ENCODE measurements at places on chromosomes 11 and 22.

- no peak for DNase-seq
Measured at GRCh38 chr11:43327987-43328386, 16.2 kb downstream of the API5 start.

DNA sequence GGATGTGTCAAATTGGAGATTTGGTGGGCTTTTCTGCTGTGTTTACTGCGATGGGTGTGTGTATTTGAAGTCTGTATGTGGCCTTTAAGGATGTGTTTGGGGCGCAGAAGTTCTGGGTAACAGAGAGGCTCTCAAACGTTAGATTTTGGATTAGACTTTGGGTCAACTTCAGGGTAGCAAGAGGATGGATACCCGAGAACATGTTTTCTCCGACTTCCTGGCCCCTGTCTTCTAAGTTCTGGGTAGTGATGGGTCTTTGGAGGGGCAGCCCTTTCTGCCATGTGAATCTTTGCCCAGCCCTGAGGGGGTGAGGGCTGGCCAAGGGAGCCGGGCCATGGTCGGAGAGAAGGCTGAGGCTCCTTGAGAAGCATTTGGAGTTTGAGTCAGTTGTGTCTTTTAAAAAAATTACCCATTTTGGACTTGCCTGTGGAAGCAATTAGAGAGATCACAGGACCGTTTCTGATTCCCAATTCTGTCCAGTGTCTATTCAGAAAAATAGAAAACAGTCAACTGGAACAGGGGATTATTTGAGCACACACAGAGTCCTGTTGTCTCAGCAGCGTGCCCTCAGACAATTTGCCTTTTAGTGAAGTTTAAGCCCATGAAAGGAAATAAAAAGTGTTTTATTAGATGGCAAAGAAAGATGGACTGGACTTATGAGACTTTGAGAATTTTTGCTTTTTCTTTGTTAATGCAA lies 114.4 kb downstream of the PTPRJ start:
- DNase-seq: no peak

- no peak for DNase-seq
Measured at GRCh38 chr11:71933141-71933933, 4.5 kb downstream of the RNF121 start.

- peak; percentile 32 for DNase-seq
Measured at GRCh38 chr22:24106385-24107381, 74.6 kb upstream of the SUSD2 start.

GRCh38 chr22:22558972-22559603 lies at the start of gene PRAME:
Gene PRAME, minus strand, starts transcription at chr22:22559265. Its CDS starts 2,433 bp downstream, at chr22:22556832.
- DNase-seq: peak; percentile 63

GRCh38 chr11:66974724-66975404 lies at the start of gene C11orf86:
Gene C11orf86, plus strand, starts transcription at chr11:66975304. Its CDS starts 59 bp downstream, at chr11:66975363.
- DNase-seq: no peak

DNA sequence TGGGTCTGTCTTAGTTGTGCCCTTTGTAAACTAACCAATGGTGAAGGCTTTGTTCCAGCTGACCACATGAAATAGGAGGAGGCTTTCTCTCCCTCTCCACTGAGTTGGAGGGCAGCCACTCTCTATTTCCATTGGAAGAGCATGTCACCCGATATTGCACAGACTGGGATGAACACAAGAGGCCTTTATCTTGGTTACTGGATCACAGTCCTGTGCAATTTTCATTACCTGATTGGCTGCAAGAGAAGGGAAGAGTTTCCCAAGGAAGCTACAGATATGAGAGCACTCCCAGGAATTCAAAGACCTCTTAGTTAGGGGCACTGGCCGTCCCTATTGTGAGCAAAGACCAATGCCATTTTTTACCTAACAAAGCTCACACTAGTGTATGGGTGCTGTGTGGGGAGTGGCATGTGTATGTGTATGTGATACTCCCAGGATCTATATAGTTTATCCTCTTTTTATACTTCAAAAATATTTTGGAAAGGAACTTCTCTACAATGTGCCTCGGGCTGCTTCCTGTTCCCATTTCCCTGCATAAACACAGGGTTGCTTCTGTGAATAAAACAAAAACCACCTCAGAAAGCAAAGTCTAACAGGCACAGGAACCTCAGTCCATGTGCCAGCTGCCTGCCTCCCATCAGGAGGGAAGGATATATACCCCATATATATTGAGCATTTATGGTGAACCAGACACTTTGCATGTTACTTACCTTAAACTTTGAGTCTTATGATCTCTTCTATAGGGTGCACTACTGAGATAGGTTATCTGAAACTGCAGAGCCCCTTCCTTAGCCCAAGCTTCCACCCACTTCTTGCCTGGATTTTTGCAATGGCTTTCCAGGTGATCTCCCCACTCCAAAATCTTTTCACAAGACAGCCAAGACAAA lies 126.5 kb downstream of the RASSF10 start:
- DNase-seq: no peak

- DNase-seq: no peak
Measured at GRCh38 chr11:23543651-23544222, 683.5 kb upstream of the CCDC179 start.

- DNase-seq: no peak
Measured at GRCh38 chr11:108565653-108566052, 27.9 kb downstream of the EXPH5 start.

DNA sequence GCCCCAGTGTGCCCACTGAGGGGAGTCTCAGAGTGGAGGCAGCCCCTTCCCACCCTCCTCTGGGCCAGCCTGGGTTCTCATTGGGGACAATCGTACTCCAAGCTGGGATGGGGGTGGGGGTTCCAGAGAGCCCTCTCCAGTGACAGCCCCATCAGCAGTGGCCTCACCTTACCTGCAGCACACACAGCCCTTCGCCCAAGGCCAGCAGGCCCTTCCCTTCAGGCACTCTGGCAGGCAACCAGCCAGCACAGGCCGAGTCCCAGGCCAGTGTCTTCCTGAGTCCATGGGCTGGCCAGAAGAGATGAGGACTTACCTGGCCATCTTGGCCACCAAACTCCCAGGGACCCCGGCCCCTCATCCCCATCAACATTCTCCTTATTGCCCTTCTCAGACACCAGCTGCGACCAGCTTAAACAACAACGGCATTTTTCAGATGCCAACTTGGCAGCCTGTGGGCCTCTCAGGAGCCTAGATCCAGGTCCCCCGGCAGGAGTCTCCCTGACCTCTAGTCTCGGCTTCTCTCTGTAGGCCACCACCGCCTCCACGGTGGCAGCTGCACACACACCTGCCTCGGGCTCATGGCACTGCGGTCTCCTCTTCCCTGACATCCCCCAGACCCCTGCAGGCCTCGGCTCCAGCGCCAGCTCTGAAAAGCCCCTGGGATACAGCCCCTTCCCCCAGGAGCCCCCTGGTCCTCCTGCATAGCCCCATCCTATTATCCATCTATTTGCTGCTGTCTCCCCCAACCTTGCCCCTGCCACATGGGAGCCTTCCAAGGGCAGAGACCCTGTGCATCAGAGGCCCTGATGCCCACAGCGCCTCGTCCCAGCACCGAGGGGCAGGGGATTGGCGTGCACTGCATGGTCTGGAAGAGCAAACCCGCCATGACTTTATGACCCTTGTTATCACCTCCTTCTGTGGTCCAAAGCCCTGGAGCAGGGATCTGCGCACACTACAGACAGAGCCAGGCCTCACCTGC lies 111.2 kb upstream of the FGF3 start:
- no peak for DNase-seq

- DNase-seq: no peak
Measured at GRCh38 chr22:29517215-29517908, 36.2 kb downstream of the THOC5 start.

GRCh38 chr22:26503758-26504157 lies 8.5 kb downstream of the TFIP11 start:
- DNase-seq: no peak

GRCh38 chr11:86182976-86183584 lies 61.5 kb upstream of the EED start:
- peak; percentile 55 for DNase-seq

DNA sequence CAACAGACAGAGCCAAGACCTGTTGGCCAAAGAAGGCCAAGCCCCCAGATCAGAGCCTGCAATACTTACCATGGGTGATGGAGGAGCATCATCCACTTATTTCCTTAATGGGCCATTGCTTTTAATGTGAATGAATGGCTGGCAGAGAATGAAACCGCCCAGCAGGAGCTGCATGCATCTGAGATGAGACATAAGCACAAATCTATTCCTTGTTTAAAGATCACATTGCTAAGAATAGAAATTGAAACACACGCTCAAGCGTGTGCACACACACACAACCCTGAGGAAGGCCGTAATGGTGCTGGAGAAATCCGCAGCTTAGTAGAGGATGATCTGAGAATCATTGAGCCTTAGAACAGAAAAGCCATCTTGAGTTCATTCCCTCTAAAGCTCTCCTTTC lies 5.3 kb upstream of the RRAS2 start:
- DNase-seq: no peak

GRCh38 chr11:8948886-8949285 lies 6.1 kb upstream of the ASCL3 start:
- DNase-seq: no peak

GRCh38 chr11:15327786-15328231 lies 213.1 kb downstream of the INSC start:
- DNase-seq: peak; percentile 5

DNA sequence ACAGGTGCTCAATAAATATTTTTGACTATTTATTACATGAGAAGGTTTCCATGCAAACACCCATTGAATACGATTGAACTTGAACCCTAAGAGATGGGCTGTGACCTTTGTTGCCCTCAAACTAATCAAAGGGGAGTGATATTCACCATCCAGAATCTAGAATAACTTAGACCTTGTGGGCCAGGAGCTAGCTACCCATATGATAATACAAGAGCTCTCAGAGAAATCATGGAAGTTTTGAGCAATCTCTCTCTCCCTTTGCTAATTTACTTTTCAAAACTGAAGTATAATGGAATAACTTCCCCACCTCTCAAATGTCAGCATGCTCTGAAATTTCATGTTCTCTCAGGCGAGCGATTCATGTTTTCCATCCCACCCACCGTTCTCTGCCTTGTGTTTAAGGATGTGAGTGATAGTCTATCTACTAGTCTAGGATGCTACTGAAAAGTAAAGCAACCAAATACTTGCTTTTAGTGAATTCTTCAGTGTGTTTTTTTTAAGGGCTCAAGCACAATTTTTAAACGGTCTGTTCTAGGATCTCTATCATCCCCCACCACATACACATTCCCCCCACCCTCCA lies 33.3 kb downstream of the BARX2 start:
- DNase-seq: no peak

DNA sequence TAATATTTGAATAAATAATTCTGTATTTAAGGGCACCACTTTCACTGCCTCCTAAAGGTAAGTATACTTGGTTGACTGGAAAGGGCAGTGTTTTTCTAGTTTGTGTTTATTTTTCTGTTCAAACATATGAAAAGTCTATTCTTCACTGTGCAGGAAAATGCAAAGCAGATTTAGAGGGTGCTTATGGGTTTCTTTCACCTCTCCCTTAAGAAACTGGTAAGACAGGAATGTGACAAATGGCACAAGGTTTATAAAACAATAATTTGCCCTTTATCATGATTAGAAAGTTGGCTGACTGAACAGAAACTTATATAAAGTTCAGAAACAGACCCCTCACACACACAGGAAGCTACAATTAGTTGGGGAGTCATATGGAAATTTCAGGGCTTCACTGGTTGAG lies 60.6 kb downstream of the PLEKHA7 start:
- no peak for DNase-seq

DNA sequence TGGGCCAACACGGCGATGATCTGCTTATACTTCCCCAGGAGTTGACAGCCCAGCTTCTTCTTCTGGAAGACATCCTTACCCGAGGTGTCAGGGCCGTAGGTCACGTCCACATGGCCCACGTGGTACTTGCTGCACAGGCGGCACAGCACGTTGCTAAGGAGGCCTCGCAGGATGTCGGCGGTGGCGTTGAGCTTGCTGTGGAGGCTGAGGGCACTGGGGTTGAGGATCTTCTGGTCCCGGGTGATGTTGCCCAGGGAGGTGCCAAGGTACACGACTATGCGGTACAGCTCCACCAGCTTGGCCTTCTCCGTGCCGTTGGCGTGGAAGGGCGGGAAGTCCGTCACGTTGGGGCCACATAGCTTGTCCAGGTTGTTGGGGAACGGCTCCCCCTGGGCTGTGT lies 2.9 kb downstream of the LIF start:
- DNase-seq: no peak

DNA sequence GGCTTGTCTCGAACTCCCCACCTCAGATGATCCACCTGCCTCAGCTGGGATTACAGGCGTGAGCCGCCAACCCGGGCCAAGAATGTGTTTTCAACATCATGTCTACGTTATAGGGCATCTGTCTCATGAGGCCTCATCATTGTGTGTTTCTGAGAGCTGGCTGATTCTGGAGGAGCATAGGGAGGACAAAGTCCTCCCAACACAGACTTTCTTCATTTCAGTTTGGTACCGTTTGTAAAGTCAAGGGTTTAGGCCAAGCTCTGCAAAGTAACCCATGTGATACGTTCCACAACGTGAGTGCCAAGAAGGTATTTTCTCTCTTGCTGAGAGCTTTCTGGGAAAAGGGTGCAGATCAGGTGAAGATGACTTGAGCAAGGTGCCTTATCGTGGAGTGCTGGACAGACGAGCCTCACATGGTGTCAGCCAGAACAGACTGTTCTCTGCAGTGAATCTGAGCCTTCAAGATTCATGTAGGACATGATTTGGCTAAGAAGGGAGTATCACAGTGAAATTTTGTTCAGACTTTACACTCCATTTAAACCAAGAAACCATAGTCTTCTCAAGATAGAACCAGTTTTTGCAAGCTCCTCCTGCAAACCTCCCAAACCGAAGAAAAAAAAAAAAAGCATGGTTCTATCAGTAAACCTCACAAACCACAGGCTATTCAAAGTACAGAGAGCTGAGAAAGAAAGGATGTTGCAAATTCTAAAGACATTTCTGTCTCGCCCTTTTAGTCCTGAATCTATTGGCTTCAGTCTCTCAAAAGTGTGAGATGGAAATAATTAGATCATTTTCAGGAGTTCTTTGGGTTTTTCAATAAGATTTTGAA lies 71.7 kb downstream of the DBX1 start:
- DNase-seq: peak; percentile 13

GRCh38 chr22:25566186-25566897 lies 1.9 kb downstream of the GRK3 start:
- no peak for DNase-seq

GRCh38 chr11:119365071-119365591 lies 16.4 kb downstream of the USP2 start:
- no peak for DNase-seq

GRCh38 chr11:117205211-117205818 lies 6.1 kb downstream of the TAGLN start:
- DNase-seq: no peak

GRCh38 chr11:124717421-124717785 lies 22.3 kb upstream of the NRGN start:
- DNase-seq: no peak

GRCh38 chr11:112805658-112806057 lies 155.6 kb upstream of the NCAM1 start:
- no peak for DNase-seq
